Testis (tissue), 5 donors: ENCODE measurements at places on chromosomes 1 and 21. TPM values are rescaled to one million over a fixed set of nuclear protein-coding genes. Genes with fewer than 3 reads are reported as not detected.

Gene PDZK1
- total RNA-seq = 1.5 TPM

Gene TAS1R1
- total RNA-seq = 5.6 TPM

Gene BGLAP
- 1.1 TPM for total RNA-seq

Gene NEXN
- 10.6 TPM for total RNA-seq

Gene IGSF5
- 0.62 TPM for total RNA-seq

Gene NOTCH2
- total RNA-seq = 173 TPM

Gene OLFML3
- 4.6 TPM for total RNA-seq

Gene RAB4A
- 30.2 TPM for total RNA-seq

Gene MCOLN2
- total RNA-seq = 3.2 TPM

Gene TDRD10
- total RNA-seq = 60.3 TPM

Gene LMOD1
- 31.4 TPM for total RNA-seq

Gene TEKT2
- total RNA-seq = 35.1 TPM

Gene GLRX2
- 47.6 TPM for total RNA-seq

Gene FGR
- total RNA-seq = 10.0 TPM

Gene SYPL2
- total RNA-seq = 46.1 TPM

Gene CYP4A22
- total RNA-seq = 0.31 TPM

Gene C1orf116
- total RNA-seq = 0.71 TPM

Gene CFAP45
- total RNA-seq = 13.0 TPM
